ENCODE measurements at places on chromosomes 11 and 22. TPM values are rescaled to one million over a fixed set of nuclear protein-coding genes. Genes with fewer than 3 reads are reported as not detected.

DNA sequence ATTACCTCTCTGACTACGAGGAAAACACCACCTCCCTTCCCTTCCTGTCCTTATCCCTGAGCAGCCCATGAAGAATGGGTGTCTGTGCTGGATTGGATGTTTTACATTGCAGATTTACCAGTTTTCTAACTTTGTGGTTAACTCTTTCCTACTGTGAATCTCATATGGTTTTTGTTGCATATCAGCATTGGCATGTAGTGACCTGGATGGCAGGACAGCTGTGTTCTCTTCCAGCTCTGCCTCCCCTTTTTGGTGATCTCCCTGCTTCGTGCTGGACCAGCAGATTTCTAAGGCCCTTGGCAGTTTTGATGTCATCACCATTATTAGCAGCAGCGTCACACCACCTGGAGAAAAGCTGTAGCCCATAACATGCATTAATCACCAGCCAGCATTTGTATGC is 26.7 kb downstream of the OR6Q1 start:
- DNase-seq = no peak

- DNase-seq = no peak
Observed at GRCh38 chr11:96314326-96315020, 28.5 kb downstream of the MAML2 start.

GRCh38 chr11:1508491-1508891 is 21.9 kb upstream of the MOB2 start:
- DNase-seq = no peak

- DNase-seq = peak; percentile 63
Observed at GRCh38 chr11:208917-209260, 1.4 kb downstream of the RIC8A start.

DNA sequence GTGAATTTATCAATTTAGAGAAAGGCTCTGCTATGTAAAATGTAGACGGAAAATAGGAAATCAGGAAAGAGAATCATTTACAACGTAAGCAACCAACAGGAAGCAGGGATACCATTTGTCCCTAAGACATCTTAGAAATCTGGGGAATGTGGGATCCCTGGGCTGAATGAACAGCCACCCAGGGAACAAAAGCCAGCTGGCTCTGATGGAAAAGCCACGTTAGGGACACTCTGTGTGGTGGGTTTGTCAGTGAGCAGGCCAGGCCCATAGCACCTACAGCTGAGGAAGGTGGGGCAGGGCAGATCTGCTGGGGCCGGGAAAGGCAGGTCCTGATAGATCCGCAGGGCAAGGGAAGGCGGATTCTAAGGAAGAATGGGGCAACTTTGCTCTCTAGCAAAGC is 87.1 kb upstream of the CSNK2A3 start:
- DNase-seq = no peak

- DNase-seq = no peak
Observed at GRCh38 chr11:61265357-61265756, 24.4 kb downstream of the PGA5 start.

DNA sequence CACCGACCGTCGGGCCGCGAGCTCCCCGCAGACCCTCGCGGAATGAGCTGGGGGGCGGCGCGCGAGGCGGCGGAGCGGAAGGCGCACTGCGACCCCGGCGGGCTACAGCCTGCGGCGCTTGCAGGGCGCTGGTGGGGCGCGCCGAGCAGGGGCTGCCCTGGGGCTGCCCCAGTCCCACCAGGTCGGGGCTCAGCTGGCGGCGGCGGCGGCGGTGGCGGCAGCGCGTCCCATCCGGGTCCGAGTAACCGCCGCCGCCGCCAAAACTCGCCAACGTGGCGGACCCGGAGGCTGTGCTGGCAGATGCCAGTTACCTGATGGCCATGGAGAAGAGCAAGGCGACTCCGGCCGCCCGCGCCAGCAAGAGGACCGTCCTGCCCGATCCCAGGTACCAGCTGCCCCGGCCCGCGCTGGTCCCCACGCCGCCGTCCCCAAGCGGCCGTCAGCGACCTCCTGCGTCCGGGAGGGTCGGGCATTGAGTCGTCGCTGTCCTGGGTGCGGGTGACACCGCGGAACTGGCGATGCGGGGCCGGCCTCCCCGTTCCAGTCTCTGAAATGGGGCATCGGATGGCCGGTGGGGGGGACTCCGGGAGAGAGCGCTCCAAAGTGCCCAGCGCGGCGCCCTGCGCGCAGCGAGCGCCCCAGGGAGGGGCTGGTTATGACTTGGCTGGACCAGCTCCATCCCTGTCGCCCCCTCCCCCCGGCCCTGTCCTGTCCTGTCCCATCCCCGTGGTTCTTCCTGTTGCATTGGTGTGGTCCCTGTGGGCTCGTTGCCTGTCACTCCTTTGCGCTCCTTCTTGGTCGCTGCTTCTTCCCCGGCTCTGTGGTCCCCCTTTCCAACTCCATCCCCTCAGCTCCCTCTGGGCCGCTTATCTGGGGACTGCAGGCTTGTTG is 63.5 kb downstream of the CRYBB2 start:
- no peak for DNase-seq

DEFB131B gene
- total RNA-seq = not detected

EEF1G gene
- total RNA-seq = 903 TPM

OR2AG2 gene
- total RNA-seq = not detected

CASP1 gene
- 6.2 TPM for total RNA-seq

C11orf97 gene
- not detected for total RNA-seq

Measured in heart left ventricle (tissue), 16 donors.